Activated CD4-positive, alpha-beta T cell treated with anti-CD3 and anti-CD28 coated beads for 24 hours (primary cell): ENCODE measurements at places on chromosomes 11 and 22.

- no peak for DNase-seq
These were observed 83.6 kb upstream of the CADM1 start for GRCh38 chr11:115587718-115588342.

DNA sequence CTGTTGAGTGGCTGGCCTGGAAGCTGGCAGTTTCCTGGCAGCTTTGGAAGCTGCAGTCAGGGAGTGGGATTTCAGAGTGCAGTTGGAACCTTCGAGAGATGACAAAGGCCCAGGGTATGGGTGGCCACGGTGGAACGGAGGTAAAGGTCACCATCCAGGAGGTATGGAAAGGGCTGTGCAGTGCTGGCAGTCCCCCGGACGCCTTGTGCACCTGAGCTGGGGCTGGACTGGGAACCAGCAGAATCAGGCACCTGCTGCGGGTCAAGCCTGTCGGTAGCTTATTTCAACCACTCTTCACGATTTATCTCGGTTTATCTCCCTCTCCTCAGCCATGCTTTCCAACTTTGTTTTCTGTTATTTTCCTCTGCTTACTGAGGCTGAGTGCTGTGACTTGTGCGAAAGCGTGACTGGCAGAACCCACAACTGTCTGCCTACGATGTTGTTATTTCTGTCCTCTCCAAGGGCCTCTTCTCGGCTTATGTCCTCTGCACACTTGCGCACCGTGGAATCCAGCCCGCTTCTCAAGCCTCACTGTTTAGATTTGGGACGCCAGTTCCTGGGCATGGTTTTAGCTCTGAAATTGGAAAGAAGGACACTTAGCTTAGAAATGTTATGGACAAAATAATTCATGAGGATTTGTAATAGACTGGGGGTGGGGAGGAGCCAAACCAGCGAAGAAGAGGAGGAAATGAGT, 24.0 kb upstream of the ATXN10 start:
- DNase-seq, result no peak

DNA sequence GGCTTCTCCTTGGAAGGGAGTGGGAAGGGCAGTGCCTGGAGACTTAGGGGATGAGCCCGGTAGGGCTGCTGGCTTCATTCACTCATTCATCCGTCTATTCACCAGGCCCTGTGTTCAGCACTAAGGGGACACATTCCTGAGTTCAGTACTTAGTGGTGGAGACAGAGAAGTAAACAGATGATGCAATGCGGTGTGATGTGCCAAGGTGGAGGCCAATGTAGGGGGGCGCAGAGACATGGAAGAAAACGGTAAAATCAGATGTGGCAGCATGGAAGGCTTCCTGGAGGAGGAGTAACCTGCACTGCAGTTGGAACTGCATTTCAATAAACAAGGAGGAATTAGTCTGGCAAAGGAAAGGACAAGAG, 21.3 kb downstream of the GRIK4 start:
- no peak for DNase-seq

GRCh38 chr11:109435121-109435742, 13.2 kb downstream of the C11orf87 start:
- DNase-seq, result no peak

GRCh38 chr11:120330045-120330444, 4.9 kb downstream of the TLCD5 start:
- no peak for DNase-seq

DNA sequence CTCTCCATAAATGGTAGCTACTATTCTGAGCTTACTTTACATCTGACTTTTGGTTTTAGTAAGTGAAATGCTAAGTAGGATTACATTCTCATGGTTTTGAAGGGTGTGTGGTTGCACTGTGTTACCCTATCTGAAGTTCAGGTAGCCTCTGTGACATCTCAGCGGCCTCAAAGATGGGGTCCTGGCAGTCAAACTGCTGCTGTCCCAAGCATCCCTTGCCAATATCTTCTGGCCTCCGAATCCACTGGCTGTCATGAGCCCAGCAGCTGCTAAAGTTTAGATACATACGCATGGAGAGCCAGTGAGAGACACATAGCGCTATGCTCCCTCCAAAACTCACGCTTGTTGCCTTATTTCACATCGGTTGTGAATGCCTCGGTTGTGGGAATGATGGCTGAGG, 34.9 kb downstream of the UBASH3B start:
- DNase-seq, result no peak

GRCh38 chr11:132821014-132821413, 711.3 kb downstream of the OPCML start:
- DNase-seq, result no peak

DNA sequence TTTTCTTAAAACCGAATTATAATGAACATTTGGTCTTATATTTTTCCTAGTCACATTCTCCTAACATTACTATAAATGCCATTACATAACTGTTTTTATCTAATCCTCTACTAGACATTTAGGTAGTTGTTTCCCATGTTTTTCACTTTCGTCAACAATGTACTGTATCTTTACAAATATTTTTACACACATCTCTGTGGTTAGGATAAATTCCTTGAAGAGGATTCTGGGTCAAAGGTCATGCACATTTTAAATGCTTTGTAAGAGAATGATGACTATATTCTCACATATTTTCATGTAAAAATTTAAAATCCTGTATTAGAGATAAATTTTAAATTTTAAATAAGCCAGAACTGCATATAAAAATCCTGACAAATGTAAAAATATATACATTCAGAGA, 61.3 kb upstream of the CLNS1A start:
- no peak for DNase-seq
